ENCODE measurements at places on chromosomes 3 and 15.

GRCh38 chr3:177037241-177037640 lies 160.0 kb downstream of the TBL1XR1 start:
- no peak for DNase-seq

DNA sequence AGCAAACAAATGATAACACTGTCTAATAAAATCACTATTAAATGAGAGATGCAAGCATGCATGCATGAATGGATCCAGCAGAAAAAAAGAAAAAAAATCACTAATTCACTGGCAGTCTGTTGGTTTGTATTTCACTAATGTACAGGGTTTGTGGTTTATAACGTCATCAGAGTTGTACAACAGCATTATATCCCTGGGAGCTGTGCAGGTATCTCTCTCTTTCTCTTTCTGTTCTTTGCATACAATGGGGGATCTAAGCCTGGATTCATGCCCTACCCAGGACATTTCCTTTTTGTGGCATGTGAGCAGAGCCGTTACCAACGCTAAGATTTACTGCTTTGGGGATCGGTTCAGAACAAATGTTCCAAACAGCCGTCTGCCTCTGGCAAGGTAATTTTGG lies 229.5 kb downstream of the SOX2 start:
- no peak for DNase-seq

- no peak for DNase-seq
Observed at GRCh38 chr15:74432968-74433591, 678 bp downstream of the SEMA7A start.

- DNase-seq = no peak
Observed at GRCh38 chr3:175493301-175493700, 634.2 kb downstream of the NAALADL2 start.

GRCh38 chr3:102083473-102083872 lies 234.2 kb downstream of the NFKBIZ start:
- DNase-seq = no peak

DNA sequence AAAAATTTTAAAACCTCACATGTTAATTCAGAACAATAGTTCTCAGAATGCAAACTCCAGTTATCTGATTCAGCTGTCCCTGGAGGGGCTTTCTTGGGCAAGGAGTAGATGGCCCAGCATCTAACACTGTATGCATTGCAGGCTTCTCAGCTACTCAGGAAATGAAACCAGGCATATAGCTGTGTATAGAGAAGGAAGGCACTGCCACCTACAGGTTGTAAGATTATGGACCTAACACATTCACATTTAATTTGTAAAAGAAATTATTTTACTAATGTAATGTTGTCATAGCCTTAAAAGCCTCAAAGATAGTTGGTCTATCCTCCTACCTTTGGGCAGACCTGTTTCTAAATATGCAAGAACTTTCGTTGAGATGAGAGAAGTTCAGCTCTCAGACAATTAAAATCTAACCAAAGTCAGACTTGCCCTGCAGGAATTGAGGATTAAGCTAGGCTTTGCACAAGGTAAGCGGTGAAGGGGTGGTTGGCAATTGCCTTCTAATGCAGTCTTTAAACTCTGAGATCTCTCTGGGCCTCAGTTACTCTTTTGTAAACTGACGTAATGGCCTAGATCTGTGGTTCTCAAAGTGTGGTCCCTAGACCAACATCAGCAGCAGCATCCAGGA lies 132.8 kb upstream of the SLC24A5 start:
- DNase-seq = peak; percentile 70

- DNase-seq = no peak
Observed at GRCh38 chr3:160451602-160452001, 2.0 kb upstream of the TRIM59 start.

DNA sequence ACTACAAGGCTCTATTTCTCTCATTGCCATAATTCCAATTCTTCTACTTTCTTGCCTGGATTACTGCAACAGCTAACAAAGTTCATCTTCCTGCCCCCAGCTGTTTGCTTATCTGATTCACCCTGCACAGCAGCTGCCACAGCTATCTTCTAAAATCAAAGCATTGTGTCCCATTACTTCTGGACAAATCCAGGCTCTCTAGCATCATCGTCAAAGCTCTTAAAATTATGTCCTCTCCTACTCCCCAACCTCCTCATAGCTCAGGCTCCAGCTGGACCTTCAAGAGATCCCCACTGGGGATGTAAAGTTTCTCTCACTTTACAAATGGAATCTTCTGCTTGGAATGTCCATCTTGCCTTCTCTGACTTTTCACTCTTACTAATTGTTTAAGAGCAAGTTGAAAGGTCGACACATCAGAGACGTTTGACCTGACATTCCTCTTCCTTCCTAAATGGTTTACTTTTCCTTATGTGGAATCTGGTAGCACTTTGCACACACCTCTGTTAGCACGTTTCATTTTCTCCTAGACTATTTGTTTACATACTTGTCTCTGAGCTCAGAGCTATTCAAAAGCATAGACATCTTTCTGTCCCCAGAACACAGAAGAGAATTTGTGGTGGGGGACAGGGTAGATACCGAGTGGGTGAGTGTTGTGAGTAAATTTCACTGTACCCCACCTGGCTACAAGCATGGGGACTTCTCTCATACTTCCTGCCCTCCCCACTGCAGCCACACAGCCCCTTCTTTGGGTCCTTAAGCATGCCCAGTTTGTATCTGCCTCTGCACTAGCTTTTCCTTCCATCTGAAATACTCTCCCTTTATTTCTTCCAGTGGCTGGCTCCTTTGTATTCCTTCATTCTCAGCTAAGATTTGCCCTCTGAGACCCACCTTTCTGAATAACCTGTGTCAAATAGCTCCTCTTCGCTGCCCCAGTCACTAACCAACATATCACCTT lies 77.9 kb downstream of the SERPINI1 start:
- no peak for DNase-seq

DNA sequence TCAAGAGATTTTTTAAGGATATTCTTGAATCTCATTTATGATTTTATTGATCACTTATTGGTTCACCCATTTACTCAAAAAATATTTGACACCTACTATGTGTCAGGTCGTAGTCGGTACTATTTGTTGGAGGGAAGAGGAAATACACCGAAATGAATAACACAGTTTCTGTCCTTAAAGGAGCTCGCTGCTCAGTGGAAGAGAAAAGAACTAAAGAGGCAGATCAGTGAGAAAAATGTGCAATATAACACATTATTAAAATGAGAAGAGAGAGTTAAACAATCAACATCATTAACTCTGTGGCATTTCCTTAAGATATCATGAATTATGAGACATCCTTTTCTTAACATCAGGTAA lies 56.1 kb upstream of the ADAMTS9 start:
- DNase-seq = no peak

- DNase-seq = peak; percentile 87
Observed at GRCh38 chr3:158167737-158168557, 58.1 kb downstream of the RSRC1 start.

- DNase-seq = no peak
Observed at GRCh38 chr3:138384531-138384930, 36.2 kb downstream of the MRAS start.

DNA sequence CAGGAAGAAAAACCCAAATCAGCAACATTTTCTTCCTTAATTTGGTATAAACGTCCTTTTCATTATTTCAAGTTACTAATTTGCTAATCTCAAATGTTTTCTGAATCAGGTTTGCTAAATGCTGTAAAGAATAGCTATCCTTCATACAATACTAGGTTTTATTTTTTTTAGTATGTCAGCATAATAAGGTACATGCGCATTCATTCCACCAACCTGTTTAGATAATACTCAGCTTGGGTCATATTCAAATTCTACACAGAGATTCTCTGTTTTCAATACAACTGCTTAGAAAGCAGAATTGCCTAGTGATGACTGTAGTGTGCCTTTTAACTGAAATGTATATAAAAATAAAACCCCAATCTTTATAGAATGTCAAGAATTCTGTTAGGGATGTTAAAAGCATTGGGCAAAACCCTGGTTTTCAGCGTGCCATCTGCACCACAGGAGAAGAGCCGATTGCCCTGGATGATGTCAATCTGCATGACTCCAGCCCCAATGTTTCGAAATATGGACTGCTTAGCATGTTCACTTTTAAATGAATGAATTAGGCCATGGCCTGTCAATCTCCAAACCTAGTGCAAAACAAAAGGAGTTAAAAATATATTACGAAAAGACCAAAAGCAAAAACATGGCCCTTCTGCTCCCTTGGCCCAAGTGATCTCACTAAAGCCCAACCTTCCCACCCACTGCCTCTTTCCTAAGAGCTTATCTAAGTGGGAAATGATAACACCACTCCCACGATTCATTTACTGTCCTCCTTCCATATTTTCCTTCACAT lies 107.4 kb downstream of the GLDN start:
- no peak for DNase-seq

DNA sequence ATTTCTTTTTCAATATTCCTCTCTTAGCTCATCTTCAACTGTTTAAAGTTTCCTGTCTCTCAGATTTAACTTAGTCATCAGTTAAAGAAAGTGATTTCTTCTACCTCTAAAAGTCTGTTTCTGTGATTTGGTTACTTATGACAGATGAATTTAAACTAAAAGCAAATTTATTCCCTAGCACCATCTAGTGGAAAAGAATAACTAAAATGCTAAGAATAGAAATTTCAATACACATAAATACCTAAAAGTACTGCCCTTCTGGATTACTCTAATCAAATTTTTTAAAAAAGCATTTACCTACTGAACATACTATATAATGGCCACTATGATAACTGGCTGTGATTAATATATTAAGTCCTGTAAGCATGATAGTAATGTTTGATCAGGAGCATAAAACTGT lies 14.0 kb upstream of the ZCWPW2 start:
- peak; percentile 41 for DNase-seq

DNA sequence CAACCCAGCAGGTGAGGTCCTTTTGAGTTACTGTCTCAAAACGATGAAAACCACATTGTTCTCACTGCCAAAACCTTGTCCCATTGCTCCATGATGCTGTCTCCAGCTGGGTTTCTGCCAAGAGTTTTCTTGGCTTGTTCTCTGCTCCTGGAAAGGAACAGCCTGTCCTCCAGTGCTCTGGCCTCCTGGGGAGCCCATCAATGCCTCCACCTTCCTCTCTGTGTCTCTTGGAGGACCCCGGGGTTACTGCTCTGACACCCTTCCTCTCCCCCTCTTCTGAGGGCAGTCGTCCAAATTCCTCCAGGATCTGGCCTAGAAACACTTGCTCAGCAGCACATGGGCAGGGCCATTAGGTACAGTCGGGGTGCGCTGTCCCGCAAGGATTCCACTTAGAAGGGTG lies 63.9 kb upstream of the RGMA start:
- DNase-seq = no peak

- DNase-seq = peak; percentile 7
Observed at GRCh38 chr3:113275929-113276750, 64.8 kb downstream of the BOC start.

GRCh38 chr3:8563597-8563996 lies 62.0 kb downstream of the LMCD1 start:
- DNase-seq = peak; percentile 37

DNA sequence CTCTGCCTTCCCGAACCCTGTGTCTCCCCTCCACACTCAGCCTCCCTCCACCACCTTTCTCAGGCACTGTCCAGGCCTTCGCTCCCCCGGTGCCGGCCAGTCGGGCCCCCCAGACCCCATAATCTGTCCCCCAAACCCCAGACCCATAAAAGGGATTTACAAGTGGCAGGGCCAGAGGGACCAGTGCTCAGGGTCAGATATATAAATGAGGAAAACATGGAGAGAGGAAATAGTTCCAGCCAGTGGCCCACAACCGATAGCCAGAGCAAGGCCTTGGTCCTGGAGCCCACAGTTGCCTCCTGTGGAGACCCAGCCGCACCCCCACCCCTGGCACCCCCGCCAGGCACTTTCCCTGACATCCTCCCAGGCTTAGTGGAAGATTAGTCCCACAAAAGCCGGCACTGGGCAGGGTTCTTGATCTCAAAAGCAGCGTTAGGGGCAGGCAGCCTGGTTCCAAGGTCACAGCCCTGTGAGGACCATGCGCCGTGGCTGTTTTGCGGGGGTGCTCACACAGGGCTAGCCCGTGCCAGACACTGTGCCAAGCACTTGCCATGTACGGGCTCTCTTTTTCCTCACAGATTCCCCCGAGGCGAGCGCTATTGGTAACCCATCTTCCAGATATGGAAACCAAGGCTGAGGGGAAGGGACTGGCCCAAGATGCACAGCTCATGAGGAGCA lies 1.1 kb upstream of the PLXND1 start:
- no peak for DNase-seq

GRCh38 chr3:127886956-127887231 lies 28.1 kb upstream of the KBTBD12 start:
- DNase-seq = no peak

GRCh38 chr15:67548862-67549651 lies 6.6 kb downstream of the MAP2K5 start:
- no peak for DNase-seq

DNA sequence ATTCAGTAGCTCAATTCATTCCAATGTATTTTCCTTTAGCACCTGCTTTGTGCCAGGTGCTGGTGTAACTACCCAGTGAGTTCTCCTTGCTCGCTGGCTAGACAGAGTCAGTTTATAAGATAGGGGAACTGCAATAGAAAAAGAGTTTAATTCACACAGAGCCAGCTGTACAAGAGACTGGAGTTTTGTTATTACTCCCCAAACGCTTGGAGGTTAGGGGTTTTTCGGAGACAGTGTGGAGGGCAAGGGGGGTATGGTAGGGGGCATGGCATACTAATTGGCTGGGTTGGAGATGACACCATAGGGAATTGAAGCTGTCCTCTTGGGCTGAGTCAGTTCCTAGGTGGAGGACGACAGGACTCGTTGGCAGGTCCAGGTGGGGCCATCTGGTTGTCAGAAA lies 5.4 kb upstream of the CFAP91 start:
- no peak for DNase-seq

DNA sequence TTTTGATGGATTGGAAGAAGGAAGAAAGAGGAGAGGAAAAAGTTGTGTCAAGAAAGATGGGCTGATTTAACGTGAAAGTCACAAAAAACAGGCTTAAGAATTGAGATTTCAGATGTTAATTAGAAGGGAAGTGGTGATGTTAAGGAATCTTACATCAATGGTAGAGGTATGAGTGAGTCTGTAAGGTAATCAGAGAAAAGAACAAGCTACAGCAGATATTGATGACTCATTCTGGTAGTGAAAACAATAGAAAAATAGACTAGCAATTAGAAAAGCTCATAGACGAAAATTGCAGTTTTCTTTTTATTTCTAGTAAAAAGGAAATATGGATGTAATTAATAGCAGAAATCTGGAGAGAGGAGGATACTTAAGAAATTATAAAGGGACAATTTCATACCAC lies 559.6 kb downstream of the MCTP2 start:
- DNase-seq = no peak

DNA sequence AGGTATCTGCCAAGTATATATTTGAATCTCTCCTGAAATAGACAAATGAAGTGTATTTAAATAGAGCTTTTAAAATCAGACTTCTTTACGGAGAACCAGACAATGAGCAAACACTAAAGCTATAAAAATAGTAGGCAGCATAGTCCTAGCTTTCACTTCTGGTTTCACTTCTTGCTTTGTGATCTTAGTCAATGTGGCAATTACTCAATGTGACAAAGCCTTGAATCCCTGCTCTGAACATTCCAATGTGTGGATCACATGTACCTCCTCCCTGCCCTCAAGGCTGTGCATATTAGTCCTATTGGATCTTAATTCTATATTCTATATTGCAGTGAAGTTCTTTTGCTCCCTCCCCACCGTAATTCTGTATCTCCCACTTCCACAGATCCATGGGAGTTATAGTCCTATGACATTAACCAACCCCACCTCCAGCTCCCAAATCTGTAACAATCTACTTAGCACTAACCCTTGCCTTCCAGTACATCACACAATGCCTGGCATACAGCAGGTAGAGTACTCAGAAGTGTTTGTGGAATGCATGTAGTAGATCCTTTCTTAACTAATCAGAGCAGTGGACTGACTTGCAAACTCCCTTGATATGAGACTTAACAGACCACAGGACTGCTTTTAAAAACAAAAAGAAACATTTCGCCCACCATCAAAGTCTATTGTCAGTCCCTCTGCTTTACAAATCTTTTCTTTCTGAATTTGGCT lies 24.3 kb upstream of the CP start:
- DNase-seq = peak; percentile 59
